ENCODE measurements at places on chromosomes 5 and 9.

- no peak for DNase-seq
Observed at GRCh38 chr9:131697908-131698617, 41.8 kb downstream of the RAPGEF1 start.

DNA sequence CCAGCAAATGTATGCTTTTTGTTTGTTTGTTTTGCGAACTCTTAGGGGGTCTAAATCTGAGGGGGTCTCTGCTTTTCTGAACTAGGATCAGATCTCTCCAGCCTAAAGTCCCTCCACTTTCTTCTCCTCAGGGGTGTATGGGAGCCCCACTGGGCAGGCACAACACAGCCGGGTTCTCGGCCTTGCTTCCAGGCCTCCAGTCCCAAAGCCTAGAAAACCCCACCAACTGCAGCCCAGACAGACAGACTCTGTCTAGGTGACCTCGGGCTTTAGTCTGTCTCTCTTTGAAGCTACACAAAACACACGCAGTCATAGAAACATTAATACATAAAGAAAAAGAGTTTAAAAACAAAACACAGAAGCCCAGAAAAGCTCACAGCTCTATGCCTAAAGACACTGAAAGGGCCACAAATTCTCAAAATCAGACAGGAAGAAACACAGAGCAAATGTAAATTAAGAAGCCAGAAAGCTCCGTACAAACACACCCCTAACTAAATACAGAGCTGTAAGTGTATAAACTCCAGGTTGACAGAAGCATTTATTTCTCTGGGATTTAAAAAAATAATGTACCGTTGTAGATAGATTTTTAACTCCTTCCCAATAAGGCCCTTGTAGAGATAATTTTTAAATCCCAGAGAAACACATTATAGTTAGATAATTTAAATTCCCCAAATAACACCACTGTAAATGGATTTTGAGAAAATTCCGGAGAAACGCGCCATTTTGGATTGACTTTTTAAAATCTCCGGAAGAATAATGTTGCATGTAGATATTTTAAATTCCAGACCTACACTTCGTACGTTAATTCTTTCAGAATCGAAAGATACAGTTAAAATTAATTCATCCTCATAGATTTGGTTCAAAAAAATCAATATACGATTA is 2.0 kb downstream of the PITX1 start:
- DNase-seq = no peak

DNA sequence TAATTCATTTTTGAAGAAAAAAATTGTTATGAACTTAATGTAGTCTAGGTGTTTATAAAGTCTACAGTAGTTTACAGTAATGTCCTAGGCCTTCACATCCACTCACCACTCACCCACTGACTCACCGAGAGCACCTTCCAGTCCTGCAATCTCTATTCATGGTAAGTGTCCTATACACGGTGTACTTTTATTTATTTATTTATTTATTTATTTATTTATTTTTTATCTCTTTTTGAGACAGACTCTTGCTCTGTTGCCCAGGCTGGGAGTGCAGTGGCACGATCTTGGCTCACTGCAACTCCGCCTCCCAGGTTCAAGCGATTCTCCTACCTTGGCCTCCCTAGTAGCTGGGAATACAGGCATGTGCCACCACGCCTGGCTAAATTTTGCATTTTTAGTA is 39.3 kb upstream of the PIK3R1 start:
- DNase-seq = no peak

- no peak for DNase-seq
Observed at GRCh38 chr9:130636648-130637020, 27.8 kb upstream of the PRDM12 start.

DNA sequence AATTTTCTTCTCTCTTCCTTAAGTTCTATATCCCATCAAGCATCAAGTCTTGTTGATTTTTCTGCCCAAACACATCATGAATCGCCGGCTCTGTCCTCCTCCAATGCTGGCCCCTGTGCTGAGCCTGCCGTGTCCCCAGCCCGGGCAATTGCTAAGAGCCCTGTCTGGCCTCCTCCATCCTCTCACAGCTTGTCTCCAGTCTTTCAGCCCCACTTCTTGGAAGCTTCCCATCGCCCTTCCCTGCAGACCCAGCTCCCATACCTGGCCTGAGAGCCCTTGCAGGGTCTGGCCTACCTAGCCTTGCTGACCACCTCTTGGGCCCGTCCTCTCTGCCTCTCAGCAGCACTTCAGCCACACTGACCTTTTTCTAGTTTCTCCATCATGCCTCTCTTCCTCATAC is 61.9 kb downstream of the COL15A1 start:
- no peak for DNase-seq

DNA sequence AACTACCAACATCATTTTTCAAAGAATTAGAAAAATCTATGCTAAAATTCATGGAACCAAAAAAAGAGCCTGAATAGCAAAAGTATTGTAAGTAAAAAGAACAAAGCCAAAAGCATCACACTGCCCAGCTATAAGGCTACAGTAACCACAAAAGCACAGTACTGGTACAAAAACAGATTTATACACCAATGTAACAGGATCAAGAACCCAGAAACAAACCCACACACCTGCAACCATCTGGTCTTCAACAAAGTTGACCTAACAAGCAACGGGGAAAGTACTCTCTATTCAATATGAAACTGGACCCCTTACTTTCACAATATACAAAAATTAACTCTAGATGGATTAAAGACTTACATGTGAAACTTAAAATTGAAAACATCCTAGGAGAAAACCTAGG is 94.2 kb upstream of the TARS1 start:
- DNase-seq = no peak

- no peak for DNase-seq
Observed at GRCh38 chr9:75639971-75640610, 250.4 kb upstream of the PCSK5 start.

DNA sequence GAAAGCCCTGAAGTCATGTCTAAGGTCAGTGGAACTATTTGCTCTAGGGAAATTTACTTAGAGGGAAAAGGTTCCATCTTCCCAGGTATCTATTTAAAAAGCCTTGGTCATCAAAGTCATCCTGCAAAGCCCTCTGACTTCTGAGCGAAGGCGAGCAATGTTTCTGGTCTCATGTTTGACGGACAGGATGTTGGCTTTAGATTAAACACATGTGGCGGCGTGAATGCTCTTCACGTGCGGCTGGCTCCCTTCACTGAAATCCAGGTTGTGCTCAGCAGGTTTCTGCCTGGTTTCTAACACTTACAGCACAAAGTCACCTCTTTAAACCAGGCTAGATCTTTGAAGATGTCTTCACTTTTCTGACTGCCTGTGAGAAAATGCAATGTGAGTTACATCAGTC is 5.7 kb upstream of the ZBTB34 start:
- no peak for DNase-seq

- no peak for DNase-seq
Observed at GRCh38 chr5:141951332-141951781, 6.6 kb downstream of the PCDH12 start.

GRCh38 chr5:174303437-174304045 is 258.0 kb downstream of the NSG2 start:
- DNase-seq = no peak

DNA sequence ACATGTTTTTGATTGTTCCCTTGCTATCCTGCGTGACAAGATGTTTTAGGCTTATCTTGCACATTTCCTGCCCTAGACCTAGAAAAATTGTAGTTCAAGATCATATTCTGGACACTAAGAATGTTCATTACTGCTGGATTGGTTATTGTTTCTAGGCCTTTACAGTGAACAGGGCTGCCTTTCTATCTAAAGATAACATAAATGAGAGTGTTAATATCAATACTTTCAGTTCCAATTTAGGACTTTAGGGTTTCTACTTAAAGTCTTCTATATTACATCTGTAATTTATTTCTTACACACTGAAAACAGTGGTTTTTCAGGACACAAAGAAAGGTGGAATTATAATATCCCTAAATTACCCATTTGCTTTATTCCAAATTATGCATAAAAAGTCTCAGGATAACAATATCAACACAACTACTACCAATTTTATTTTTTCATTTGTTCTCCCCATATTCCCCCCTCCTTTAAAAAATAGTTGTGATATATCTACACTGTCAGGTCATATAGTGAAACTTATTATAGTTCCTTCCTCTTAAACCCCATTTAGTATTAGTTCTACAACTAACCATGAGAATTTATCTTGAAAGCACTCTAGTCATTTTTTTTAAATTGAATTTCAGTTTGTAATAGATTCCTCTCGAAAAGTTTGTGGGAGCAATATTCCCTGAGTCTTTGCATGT is 293.9 kb upstream of the RIOK2 start:
- no peak for DNase-seq

GRCh38 chr5:18630458-18631045 is 996.3 kb downstream of the TAF11L14 start:
- no peak for DNase-seq

DNA sequence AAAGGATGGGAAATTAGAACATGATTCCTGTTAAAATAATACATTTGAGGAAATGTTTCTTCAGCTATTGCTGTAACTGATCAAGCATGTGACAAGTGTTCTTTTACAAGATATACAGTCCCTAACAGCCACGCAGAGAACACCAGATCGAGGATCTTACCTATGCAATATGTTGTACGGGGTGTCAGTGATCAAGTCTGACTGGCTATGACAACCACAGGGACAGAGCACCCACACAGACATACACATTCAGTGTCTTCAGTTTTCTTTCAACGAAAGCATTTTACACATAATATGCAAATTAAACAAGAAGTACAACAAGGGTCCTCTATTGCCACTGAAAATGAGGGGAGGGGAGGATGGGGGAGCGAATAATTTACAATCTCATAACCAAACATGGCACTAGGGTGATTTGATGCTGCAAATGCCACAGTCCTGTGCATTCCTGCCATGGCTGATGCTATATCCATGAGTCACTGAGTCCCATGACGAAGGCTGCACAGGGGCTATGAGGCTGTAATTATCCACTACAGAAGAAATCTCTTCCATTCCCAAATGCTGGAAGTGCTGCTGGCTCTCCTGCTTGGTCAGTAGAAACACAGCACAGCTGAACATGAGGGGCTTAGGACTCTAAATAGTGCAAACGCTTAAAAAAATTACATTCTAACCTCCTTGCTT is 118.2 kb downstream of the KLHL3 start:
- no peak for DNase-seq

DNA sequence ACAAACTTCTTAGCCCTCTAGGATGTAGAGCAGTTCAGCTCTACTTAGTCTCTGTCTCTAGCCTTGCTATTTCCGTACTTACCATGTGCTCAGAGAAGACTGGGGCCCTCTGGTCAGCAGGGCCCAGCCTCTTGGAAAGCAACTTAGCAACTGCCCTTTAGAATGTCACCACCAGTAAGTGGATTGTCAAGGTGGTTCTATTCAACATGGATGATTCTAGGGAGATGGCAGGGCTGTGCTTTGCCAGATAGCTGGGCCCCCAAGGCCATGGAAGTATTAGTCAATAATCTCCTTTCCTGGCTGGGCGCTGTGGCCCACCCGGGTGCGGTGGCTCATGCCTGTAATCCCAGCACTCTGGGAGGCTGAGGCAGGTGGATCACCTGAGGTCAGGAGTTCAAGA is 177.6 kb upstream of the MVB12B start:
- no peak for DNase-seq

- no peak for DNase-seq
Observed at GRCh38 chr5:978054-978453, 30.5 kb upstream of the NKD2 start.

GRCh38 chr9:106310782-106311181 is 552.2 kb upstream of the ZNF462 start:
- DNase-seq = no peak

DNA sequence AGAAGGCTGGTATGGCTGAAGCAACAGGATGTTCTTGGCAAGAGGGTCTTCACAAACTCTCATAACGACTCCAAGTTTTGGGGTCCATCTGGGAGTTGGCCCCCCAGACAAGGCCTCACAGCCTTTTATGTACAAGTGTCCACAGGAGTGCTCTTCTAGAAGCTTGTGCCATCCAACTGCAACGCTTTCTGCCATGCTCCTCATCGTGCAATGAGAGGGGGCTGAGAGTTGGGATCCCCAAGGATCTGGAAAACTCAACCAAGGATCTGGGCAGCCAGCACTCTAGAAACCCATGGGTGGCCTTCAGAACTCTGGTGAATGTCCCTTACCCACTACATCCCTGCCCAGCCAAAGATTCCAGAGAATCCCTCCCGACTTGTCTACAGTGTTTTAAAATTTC is 8.5 kb upstream of the AMBP start:
- no peak for DNase-seq

GRCh38 chr5:109450129-109450877 is 40.5 kb upstream of the PJA2 start:
- DNase-seq = no peak

DNA sequence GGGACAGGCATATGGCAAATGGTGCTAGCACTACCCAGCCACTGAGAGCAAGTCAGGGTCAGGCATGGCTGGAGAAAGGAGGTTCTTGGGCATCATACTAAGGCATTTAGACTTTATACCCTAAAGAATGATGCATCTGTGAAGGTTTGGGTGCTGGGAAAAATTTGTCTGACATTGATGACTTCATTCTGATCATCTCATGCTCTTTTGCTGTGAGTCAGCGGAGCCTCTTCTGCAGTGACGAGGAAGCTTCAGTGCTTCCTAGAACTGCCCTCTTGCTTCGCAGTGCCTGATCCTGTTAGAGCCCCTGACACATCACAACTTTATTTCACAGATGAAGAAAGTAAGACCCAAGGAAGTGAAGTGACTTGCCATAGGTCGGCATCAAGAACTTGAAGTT is 266.6 kb upstream of the GAS1 start:
- no peak for DNase-seq

- DNase-seq = no peak
Observed at GRCh38 chr5:137607771-137608170, 108.6 kb upstream of the SPOCK1 start.

DNA sequence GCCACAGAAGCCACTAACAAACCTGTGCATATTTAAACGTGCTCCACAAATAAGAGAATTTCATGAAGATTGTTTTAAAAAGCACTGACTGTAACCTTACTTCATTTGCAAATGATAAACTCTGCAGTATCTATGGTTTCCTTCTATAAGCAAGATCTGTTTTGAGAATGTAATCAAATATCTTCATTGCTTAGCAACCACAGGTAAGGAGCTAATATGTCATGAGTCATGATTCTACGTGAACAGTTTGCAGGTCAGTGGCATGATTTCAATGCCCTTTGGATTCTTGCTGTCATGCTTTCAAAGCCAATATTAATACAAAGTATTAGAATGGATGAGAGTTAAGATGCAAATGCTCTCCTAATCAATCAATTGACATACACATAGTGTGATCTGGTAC is 325.0 kb downstream of the EDIL3 start:
- DNase-seq = no peak

DNA sequence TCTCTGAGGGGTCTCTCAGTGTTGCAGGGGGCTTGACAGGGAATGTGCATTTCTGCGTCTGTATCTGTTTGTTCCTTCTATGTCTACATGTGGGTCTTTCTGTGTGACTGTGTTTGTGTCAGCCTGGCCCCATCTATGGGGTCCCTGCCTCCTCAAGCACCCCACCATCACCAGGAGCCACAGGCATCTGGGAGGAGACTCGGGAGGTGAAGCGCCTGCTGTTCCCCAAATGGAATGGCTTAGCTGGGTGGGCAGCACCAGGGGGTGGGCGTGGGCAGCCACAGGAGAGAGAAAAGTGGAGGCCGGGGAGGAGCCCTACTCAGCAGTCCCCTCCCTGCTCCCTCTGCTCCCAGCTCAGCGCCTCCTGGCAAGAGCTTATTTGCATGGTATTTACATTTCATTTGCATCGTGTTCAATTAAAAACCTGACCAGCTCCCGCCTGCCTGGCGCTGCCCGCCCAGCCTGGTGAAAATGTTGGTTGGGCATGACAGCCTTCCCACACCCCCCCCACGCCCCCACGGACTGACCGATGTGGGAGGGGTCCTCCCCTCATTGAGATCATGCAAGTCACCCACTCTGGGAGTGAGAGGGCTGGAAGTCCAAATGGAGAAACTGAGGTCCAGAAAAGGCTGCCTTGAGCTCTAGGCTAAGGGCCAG is 50.5 kb downstream of the CXXC5 start:
- DNase-seq = no peak

GRCh38 chr5:179166886-179167841 is 107.0 kb downstream of the ZNF354C start:
- DNase-seq = no peak
